ENCODE measurements at places on chromosomes 13 and 19. TPM values are rescaled to one million over a fixed set of nuclear protein-coding genes. Genes with fewer than 3 reads are reported as not detected.

Gene MEDAG
- polyA plus RNA-seq = 1.5 TPM

Gene ENOX1
- polyA plus RNA-seq = 0.29 TPM

Gene SLC39A3
- polyA plus RNA-seq = 19.8 TPM

Gene SPRED3
- 0.24 TPM for polyA plus RNA-seq

Gene GPR12
- 0.04 TPM for polyA plus RNA-seq

Gene KCNC3
- polyA plus RNA-seq = 0.81 TPM

Gene SMIM7
- 41.3 TPM for polyA plus RNA-seq

Gene KLF2
- polyA plus RNA-seq = 12.1 TPM

Gene SLITRK6
- polyA plus RNA-seq = 1.1 TPM

Gene KLK2
- polyA plus RNA-seq = not detected

Gene CRB3
- polyA plus RNA-seq = 87.6 TPM

Gene LSM14A
- polyA plus RNA-seq = 57.2 TPM

Gene CD37
- polyA plus RNA-seq = 3.1 TPM

Gene PTPRH
- polyA plus RNA-seq = 0.19 TPM

Gene ZNF724
- 1.3 TPM for polyA plus RNA-seq

Gene TRIP10
- polyA plus RNA-seq = 519 TPM

Gene ANKRD24
- polyA plus RNA-seq = 0.21 TPM

Gene ZNF813
- 0.82 TPM for polyA plus RNA-seq

Gene ZNF8
- 0.91 TPM for polyA plus RNA-seq

Gene SYMPK
- 31.3 TPM for polyA plus RNA-seq

Gene OVOL3
- 0.16 TPM for polyA plus RNA-seq

Gene SHISA7
- 0.01 TPM for polyA plus RNA-seq

Gene IFT88
- 3.1 TPM for polyA plus RNA-seq

Gene RGCC
- polyA plus RNA-seq = 7.9 TPM

Gene IGFL2
- polyA plus RNA-seq = 5.4 TPM

Gene PGLYRP2
- polyA plus RNA-seq = 0.02 TPM

Gene CACNG7
- polyA plus RNA-seq = not detected

Gene ZNF98
- 0.08 TPM for polyA plus RNA-seq

Gene SIGLEC6
- 0.13 TPM for polyA plus RNA-seq

Gene HS6ST3
- polyA plus RNA-seq = 0.12 TPM

Gene KPTN
- 17.2 TPM for polyA plus RNA-seq

Gene PSG11
- not detected for polyA plus RNA-seq

Gene TTYH1
- polyA plus RNA-seq = 0.82 TPM

Gene LAMP1
- polyA plus RNA-seq = 71.5 TPM

Gene SAE1
- 53.4 TPM for polyA plus RNA-seq

Gene MARCHF2
- polyA plus RNA-seq = 29.0 TPM

Gene SIGLEC10
- polyA plus RNA-seq = 0.79 TPM

Gene ZNF565
- 3.5 TPM for polyA plus RNA-seq

Gene ZNF728
- 0.04 TPM for polyA plus RNA-seq

Gene EMP3
- 17.6 TPM for polyA plus RNA-seq

Gene PCSK4
- polyA plus RNA-seq = 4.0 TPM

Gene FLT1
- 2.1 TPM for polyA plus RNA-seq

Gene DCT
- polyA plus RNA-seq = 0.02 TPM

Gene DMPK
- polyA plus RNA-seq = 26.0 TPM
